Activated T-cell treated with anti-CD3 and anti-CD28 coated beads, Interleukin-2, amount 50 U/mL, for 72 hours (primary cell): ENCODE measurements at places on chromosomes 2 and 18. TPM values are rescaled to one million over a fixed set of nuclear protein-coding genes. Genes with fewer than 3 reads are reported as not detected.

The EIF2AK3 gene
- 21.6 TPM for total RNA-seq

GRCh38 chr18:36593641-36594040 is 235.2 kb downstream of the TPGS2 start:
- H3K4me1 ChIP-seq, result no peaks in the 10 kb centered on the region
- no peak overlapping the region for H3K27ac ChIP-seq
- H3K27me3 ChIP-seq, result peaks cover 6% of the 10 kb centered on the region
- no peak overlapping the region for H3K4me3 ChIP-seq
- H3K36me3 ChIP-seq, result no peaks in the 10 kb centered on the region

DNA sequence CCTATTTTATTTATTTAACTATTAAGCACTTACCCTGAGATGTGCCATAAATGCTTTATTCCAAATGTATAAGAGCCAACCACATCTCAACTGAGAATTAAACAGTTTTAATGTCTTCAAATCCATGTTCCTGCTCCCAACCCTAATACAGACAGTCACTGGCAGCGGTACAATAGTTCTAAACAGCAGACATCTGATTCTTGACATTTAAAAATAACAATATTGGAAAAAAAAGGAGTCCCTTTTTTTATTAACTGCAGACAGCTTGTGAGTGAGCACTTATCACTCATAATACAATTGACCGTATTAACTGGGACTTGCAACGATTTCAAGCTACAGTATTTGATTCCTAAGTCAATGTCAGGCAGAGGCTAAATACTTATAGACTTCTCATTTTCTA is 424.6 kb downstream of the TGIF1 start:
- H3K36me3 ChIP-seq, result no peaks in the 10 kb centered on the region
- no peak for DNase-seq
- no peak overlapping the region for H3K27ac ChIP-seq
- H3K27me3 ChIP-seq, result peaks cover 35% of the 10 kb centered on the region
- H3K4me3 ChIP-seq, result no peak overlapping the region
- no peaks in the 10 kb centered on the region for H3K4me1 ChIP-seq

The ITGB6 gene
- total RNA-seq, result not detected

- no peak overlapping the region for H3K4me3 ChIP-seq
- H3K27ac ChIP-seq, result no peak overlapping the region
- H3K4me1 ChIP-seq, result no peaks in the 10 kb centered on the region
- no peak for DNase-seq
- H3K36me3 ChIP-seq, result no peaks in the 10 kb centered on the region
Measured at GRCh38 chr2:200223205-200223784, 83.2 kb upstream of the SPATS2L start.
